ENCODE measurements at places on chromosomes 4 and X. TPM values are rescaled to one million over a fixed set of nuclear protein-coding genes. Genes with fewer than 3 reads are reported as not detected.

GRCh38 chr4:167419468-167420140, 185.3 kb upstream of the SPOCK3 start:
- H3K27ac ChIP-seq, result no peak overlapping the region
- no peaks in the 10 kb centered on the region for H3K36me3 ChIP-seq
- no peaks in the 10 kb centered on the region for H3K27me3 ChIP-seq
- DNase-seq, result no peak
- no peak overlapping the region for H3K4me3 ChIP-seq
- H3K4me1 ChIP-seq, result no peaks in the 10 kb centered on the region

GRCh38 chr4:23212558-23212957, 519.8 kb downstream of the GBA3 start:
- no peak overlapping the region for H3K4me3 ChIP-seq
- H3K36me3 ChIP-seq, result no peaks in the 10 kb centered on the region

- H3K27ac ChIP-seq, result no peak within 1 kb of the TSS
- no peaks in the 10 kb centered on the region for H3K36me3 ChIP-seq
- no peaks in the 10 kb centered on the region for H3K4me1 ChIP-seq
- H3K27me3 ChIP-seq, result no peaks in the 10 kb centered on the region
- H3K4me3 ChIP-seq, result no peak within 1 kb of the TSS
Observed at GRCh38 chrX:48470110-48470832, at the start of gene SLC38A5. Gene SLC38A5, minus strand, starts transcription at chrX:48470260. Its CDS starts 2,336 bp downstream, at chrX:48467924.

IL1RAPL1 gene
- not detected for polyA plus RNA-seq

GRCh38 chrX:22740836-22741235, 258.9 kb upstream of the DDX53 start:
- H3K36me3 ChIP-seq, result no peaks in the 10 kb centered on the region
- H3K27me3 ChIP-seq, result no peaks in the 10 kb centered on the region
- H3K4me3 ChIP-seq, result no peak overlapping the region
- no peak overlapping the region for H3K27ac ChIP-seq

DNA sequence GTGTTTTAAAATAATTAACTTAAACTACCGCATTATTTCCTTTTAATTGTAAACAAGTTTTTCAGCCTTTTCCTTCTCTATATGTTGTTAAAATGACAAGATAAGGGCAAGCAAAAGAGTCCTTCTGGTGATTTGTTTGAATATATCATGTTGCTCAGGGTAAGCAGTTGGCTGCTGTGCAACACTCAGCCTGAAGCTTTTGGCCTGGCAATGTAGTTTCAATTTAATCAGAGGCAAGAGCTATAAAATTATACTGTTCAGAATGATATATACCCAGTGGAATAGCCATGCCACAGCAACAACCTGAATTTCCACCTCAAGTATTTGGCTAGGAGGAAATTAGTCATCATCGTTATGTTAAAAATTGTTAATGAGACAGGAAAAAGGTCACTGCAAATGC, 53.4 kb downstream of the GRXCR1 start:
- H3K4me3 ChIP-seq, result no peak overlapping the region
- no peak for DNase-seq
- no peaks in the 10 kb centered on the region for H3K36me3 ChIP-seq
- H3K27me3 ChIP-seq, result no peaks in the 10 kb centered on the region
- H3K27ac ChIP-seq, result no peak overlapping the region

GRCh38 chr4:181376058-181376457, 867.1 kb upstream of the TENM3 start:
- no peak for DNase-seq
- no peak overlapping the region for H3K27ac ChIP-seq
- H3K4me3 ChIP-seq, result no peak overlapping the region

CSTF2 gene
- polyA plus RNA-seq, result 3.1 TPM

- H3K4me1 ChIP-seq, result no peaks in the 10 kb centered on the region
- H3K27ac ChIP-seq, result no peak overlapping the region
- DNase-seq, result no peak
- no peaks in the 10 kb centered on the region for H3K36me3 ChIP-seq
- no peaks in the 10 kb centered on the region for H3K27me3 ChIP-seq
Observed at GRCh38 chr4:176635372-176636261, 157.1 kb downstream of the VEGFC start.

RUFY3 gene
- polyA plus RNA-seq, result 35.7 TPM

DNA sequence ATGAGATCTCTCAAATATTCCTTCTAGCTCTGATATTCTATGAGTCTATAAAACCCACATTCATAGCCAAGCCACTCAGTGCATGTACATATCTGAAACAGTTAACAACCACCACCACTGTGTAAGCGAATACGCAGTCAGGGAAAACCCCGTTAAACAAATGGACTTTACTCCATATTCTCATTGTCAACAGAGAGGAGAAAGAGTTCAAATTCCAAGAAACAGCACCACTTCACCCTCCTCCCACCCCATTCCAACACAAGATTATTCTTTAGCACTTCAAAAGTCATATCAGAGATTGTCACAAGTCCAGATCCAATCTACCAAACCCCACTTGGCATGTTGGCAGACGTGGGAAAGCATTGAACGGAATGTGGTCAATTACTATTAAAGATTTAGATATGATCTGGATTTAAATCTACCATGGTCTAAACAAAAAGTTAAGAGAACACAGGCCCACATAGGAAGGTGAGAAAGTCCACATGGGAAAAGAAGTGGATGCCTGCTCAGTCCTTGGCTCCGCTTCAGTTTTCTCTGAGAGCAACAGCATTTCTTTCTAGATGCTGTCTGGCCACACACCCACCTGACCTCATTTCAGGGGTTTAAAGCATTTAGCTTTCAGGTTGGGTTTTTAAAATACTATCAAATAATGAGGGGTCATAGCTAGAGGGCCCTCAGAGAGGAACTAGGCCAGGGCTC, 39.8 kb upstream of the KLHL13 start:
- H3K27me3 ChIP-seq, result no peaks in the 10 kb centered on the region
- no peak overlapping the region for H3K4me3 ChIP-seq
- DNase-seq, result no peak
- no peaks in the 10 kb centered on the region for H3K36me3 ChIP-seq

GRCh38 chr4:146381263-146381872, 140.4 kb downstream of the SLC10A7 start:
- DNase-seq, result no peak
- H3K36me3 ChIP-seq, result no peaks in the 10 kb centered on the region
- no peak overlapping the region for H3K4me3 ChIP-seq
- no peaks in the 10 kb centered on the region for H3K27me3 ChIP-seq

GRCh38 chr4:40723728-40724127, 26.0 kb upstream of the NSUN7 start:
- no peak overlapping the region for H3K4me3 ChIP-seq
- H3K27ac ChIP-seq, result no peak overlapping the region
- no peaks in the 10 kb centered on the region for H3K27me3 ChIP-seq

DNA sequence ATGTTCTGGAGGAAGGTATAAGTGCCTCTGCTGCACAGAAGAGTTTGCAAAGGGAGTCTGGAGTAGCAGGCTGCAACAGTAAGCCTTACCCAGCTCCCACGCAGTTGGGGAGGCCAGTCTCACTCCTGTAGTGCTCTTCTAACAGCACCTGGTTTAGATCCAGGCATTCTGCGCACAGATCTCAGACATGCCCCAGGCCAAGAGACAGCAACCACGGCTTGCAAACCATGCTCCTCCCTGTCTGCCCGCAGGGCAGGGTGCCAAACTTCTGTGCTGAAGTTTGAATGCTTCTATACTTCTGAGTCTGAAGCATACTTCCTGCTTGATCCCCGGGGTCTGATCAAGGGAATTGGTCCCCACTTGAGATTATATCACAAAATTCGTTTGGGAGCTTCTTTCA, 106.3 kb downstream of the LINC00632 start:
- DNase-seq, result no peak
- no peaks in the 10 kb centered on the region for H3K4me1 ChIP-seq
- no peak overlapping the region for H3K4me3 ChIP-seq
- H3K36me3 ChIP-seq, result no peaks in the 10 kb centered on the region
- no peaks in the 10 kb centered on the region for H3K27me3 ChIP-seq
- H3K27ac ChIP-seq, result no peak overlapping the region

- H3K4me3 ChIP-seq, result no peak overlapping the region
- DNase-seq, result no peak
Observed at GRCh38 chr4:106329041-106329618, 12.8 kb downstream of the AIMP1 start.

GRCh38 chr4:81601358-81601694, 129.6 kb upstream of the RASGEF1B start:
- H3K4me3 ChIP-seq, result no peak overlapping the region
- no peak overlapping the region for H3K27ac ChIP-seq
- no peak for DNase-seq
- no peaks in the 10 kb centered on the region for H3K4me1 ChIP-seq

- no peak for DNase-seq
- no peaks in the 10 kb centered on the region for H3K36me3 ChIP-seq
- no peaks in the 10 kb centered on the region for H3K27me3 ChIP-seq
- no peak overlapping the region for H3K4me3 ChIP-seq
- no peak overlapping the region for H3K27ac ChIP-seq
Observed at GRCh38 chr4:15396157-15396800, 31.6 kb upstream of the C1QTNF7 start.

DNA sequence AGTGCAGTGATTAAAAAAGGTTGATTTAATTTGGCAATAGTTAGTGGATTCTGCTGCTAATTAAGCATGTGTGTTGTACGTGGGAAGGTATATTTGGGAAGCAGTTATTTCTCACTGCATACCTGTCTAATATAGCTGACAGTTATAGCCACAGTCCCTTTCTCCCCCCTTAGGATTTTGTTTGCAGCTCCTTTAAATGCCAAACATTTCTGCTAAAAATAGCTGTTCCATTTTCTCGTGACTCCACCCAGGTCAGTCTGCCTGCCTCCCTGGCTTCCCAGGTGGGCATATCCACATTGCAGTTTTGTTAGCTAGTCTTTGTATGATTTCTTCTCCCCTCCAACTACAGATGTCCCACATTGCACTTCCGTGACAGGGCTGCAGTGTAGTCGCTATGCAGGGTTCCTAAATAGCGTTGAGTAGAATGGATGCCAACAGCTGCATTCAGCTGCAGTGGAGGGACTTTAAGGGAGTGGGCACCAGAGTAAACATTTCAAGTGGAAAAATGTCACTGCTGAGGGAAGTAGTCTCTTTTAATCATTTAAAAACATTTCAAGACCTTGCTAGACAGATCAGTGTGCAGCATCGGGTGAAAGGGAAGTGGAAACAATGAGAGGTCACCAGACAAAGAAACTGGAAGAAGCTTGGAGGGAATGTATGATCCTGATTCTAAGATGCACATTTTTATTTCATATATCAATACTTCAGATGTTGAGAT, 326.3 kb downstream of the RAPGEF2 start:
- peaks cover 4% of the 10 kb centered on the region for H3K4me1 ChIP-seq
- no peaks in the 10 kb centered on the region for H3K36me3 ChIP-seq
- H3K27ac ChIP-seq, result no peak overlapping the region
- no peaks in the 10 kb centered on the region for H3K27me3 ChIP-seq

SLIT2 gene
- 15.1 TPM for polyA plus RNA-seq

- H3K27me3 ChIP-seq, result no peaks in the 10 kb centered on the region
- no peaks in the 10 kb centered on the region for H3K4me1 ChIP-seq
- H3K4me3 ChIP-seq, result no peak overlapping the region
- H3K36me3 ChIP-seq, result no peaks in the 10 kb centered on the region
Observed at GRCh38 chrX:134713618-134714107, 55.4 kb upstream of the PLAC1 start.

DNA sequence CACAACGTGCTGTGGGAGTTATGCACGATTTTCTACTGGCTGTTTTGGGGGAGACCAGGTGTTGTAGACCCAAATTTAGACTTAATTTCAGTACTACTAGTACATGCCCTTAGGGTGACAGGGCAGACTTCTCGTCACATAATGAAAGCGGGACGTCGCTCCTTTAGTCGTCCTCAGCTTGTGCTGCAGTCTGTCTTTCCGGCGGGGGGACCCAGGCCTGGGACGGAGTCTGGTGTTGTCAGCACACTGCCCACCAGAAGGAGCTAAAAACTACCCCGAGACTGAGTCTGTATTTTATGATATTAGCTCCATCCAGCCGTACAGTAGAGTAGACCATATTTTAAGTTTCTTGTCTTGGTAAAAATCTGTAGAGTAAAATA, 35.5 kb downstream of the NOP14 start:
- no peak overlapping the region for H3K27ac ChIP-seq
- peaks cover 1% of the 10 kb centered on the region for H3K36me3 ChIP-seq
- no peaks in the 10 kb centered on the region for H3K4me1 ChIP-seq
- peak; percentile 32 for DNase-seq

- no peaks in the 10 kb centered on the region for H3K27me3 ChIP-seq
- H3K4me1 ChIP-seq, result no peaks in the 10 kb centered on the region
- peak; percentile 47 for DNase-seq
- H3K27ac ChIP-seq, result no peak overlapping the region
Observed at GRCh38 chrX:122565952-122566351, 618.1 kb upstream of the GRIA3 start.

DNA sequence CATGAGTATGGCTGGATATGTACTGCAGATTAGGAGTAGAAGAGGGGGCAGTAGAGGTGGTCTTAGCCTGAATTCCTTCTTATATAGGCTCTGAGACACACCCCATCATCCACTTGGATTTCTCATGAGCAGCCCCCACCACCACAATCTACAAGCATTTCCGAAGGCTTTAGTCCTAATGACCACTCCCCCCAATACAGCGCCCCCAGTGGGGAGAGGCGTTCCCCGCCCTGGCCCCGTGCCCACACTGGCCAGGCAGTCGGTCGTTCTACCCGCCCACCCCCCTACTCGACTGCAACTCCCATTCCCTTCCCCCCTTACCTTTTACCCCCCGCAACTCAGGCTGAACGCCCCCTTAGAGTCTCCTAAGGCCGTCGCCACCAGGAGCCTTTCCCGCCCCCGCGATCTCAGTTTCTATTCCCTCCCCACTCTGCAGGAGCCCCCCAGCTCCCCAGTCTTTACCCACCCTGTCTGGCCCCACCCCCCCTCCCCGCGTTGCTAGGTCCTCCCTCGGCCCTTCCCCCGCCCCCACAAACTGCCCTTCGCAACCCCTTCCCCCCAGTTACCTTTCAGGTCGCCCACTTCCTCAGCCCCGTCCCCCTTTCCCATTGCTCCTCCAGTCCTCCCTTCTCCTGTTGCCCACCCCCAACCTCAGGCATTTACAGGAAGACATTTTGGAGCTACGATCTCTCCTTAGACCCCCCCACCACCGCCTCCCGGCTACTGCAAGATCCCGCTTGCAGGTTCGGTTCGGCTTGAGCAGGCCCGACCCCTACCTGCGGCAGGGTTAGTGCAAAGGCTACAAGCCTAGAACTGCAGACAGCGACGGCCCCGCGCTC, 468 bp downstream of the ZMYM3 start:
- H3K27ac ChIP-seq, result peak overlapping the region; percentile 35
- peak; percentile 83 for DNase-seq
- no peaks in the 10 kb centered on the region for H3K27me3 ChIP-seq

DCAF12L1 gene
- not detected for polyA plus RNA-seq

DNA sequence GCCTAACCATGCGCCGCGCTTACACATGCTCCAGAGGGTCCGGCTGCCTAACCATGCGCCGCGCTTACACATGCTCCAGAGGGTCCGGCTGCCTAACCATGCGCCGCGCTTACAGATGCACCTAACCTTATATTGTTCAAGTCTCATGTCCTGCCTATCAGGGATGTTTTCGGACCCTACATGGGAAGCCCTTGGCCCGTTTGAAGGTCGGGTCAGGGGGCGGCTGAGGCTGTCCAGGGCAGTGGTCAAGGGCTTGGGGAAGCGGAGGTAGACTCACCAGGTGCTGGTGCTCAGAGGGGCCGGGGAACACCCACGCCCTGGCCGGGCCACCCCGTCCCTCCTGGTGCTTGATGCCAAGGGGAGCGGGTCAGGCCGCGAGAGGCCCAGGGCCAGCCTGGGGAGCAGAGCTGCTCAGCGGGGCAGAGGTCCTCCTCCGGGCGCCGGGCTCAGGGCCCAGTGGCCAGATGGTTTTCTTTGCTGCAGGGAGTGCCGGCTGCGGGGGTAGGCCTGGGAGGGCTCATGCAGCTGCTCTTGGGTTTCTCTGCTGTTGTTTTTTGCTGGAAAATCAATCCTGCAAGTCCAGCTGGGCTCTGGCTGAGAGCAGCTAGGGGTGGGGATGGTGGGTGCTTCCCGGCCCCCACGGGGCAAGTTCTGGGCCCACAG, 35.4 kb upstream of the SPON2 start:
- no peak overlapping the region for H3K27ac ChIP-seq
- no peak overlapping the region for H3K4me3 ChIP-seq
- no peaks in the 10 kb centered on the region for H3K27me3 ChIP-seq
- peak; percentile 80 for DNase-seq
